SHP77 treated with DMSO at 0.1 percent for 48 hours (cell line): ENCODE measurements at places on chromosomes 2 and 18.

- no peak for DNase-seq
Measured at GRCh38 chr2:143190431-143190830, 61.2 kb downstream of the ARHGAP15 start.

DNA sequence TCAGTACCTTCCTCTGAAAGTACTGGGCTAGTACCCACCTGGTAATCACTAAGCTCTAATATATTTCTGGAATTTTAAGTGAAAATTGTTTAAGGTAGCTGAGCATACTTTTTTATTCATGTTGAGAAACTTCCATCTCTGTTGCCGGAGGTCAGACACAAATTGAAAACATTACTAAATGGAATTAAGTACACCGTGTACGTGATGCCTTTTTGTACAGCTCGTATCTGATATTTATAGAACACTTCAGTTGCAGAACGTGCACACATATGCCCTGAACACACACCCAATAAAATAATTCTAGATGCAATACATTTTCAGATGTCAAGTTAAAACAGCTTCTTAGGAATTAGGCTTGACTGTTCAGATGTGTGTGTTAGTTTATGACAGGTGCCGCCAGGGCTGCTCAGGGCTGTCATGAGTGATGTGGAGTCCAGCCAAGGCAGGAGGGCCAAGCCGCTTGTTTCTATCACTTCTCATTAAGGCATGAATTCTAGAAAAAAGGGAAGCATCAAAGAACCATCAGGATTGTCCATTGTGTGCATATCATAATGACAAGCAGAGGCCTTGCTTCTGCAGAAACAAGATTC, 80.9 kb upstream of the FOSL2 start:
- no peak for DNase-seq

GRCh38 chr2:63434024-63435001, 154.0 kb downstream of the WDPCP start:
- no peak for DNase-seq

- no peak for DNase-seq
Measured at GRCh38 chr2:39432701-39433100, 4.4 kb downstream of the MAP4K3 start.

- peak; percentile 7 for DNase-seq
Measured at GRCh38 chr2:19746611-19747309, 155.0 kb downstream of the TTC32 start.

- no peak for DNase-seq
Measured at GRCh38 chr2:95030496-95030895, 5.0 kb downstream of the MAL start.

GRCh38 chr2:129861666-129862288, 117.7 kb upstream of the RAB6C start:
- no peak for DNase-seq

DNA sequence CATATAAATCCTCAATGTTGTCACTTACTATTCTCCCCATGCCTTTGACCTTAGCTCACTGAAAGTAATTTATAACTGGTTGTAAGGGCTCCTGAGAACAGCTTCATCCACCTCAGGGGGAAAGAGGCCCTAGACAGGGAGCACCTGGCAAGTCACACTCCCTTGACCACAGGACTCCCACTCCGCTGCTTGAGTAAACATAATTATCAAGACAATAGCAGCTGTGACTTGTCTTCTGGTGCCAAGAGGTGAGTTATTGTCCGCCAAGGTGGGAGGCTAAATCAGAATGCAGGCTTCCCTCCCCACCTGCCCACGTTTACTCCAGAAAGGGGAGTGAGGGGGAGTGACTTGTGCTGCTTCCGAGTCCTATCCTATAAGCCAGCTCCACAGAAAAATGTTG, 230.6 kb upstream of the LRATD1 start:
- DNase-seq: peak; percentile 100

DNA sequence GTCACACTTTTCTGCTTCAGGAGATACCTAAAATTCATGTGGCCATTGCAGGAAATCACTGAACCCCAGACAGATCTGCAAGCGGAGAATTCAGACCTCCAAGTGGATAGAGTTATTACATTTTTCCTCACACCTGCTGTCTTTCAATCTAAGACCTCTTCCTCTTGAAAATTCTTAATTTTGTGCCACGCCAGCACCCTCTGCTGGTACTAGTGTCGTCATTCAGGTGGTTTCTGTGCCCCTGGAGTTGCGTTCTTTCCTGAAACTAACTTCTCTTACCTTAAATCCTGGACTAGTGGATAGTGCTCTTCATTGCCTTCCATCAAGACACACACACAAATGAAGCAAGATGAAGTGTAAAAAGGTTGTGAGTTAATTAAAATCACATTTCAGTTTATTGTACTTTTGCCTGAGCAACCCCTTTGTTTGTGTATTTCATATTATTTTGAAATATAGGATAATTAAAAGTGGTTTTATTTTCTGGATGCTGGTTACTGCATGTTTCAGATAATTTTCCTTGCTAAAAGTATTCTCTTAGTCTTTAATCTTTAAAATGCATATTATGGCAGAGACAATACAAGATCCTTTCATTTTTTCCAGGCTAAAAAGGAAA, 1.6 kb upstream of the DNER start:
- DNase-seq: peak; percentile 74

DNA sequence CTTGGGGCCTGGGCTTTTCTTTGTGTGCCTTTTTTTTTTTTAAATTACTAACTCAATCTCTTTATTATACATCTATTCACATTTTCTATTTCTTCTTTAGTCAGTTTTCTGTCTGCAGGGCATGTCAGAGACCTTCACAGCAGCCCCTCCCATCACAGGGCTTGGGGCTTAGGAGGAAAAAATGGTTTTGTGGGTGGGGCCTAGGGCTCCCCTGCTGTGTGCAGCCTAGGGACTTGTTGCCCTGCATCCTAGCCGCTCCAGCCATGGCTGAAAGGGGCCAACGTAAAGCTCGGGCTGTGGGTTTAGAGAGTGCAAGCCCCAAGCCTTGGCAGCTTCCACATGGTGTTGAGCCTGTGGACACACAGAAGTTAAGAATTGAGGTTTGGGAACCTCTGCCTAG, 13.8 kb downstream of the ZSCAN30 start:
- no peak for DNase-seq

DNA sequence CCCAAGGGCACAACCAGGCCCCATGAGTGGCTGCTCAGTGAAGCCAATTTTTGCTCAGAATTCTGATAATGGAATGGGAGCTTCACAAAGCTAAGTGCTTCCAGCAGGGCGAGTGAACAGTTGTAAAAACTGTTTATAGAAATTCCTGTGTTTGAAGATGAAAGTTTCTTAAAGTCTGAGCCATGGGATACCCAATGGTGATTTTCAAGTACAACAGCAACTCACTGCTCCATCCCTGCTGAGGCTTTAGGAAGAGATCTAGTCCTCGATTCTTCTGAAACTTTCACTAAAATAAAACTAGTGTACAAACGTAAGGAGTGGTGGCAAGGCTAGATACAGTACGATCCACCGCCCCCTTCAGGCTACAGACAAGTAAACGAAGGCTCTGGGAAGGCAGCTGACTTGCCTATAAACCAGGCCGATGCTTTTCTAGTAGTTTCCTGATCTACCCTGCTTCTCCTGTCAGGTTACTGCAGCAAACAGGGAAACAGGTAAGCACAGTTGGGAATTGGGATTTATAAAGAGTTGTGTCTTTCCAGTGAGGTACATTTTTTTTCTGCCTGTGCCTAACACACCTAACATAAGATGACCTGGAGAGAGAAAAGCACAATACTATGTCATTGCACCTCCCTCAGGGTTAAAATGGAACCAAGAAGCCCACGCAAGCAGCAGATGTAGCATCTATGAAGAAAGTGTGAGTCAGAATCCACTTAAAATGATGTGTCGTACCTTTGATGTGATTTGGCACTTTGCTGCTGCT, 108.7 kb downstream of the UXS1 start:
- DNase-seq: no peak

DNA sequence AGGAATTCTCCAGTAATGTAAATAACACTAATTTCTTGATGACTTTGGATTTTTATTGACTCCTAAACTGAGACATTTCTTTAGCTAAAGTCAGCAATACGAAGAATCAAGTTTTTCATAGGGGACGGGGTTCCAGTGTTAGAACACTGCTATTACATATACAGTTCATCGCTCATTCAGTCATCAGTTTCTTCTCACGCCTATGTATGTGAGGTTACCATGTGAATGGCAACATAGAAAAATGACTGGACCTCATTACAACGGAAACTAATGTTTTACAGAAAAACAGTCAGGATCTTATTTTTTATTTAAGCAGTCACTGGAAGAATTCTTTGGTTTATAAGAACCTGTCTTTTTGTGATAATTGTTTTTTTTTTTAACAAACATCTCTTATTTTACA, 56.4 kb downstream of the THADA start:
- no peak for DNase-seq

DNA sequence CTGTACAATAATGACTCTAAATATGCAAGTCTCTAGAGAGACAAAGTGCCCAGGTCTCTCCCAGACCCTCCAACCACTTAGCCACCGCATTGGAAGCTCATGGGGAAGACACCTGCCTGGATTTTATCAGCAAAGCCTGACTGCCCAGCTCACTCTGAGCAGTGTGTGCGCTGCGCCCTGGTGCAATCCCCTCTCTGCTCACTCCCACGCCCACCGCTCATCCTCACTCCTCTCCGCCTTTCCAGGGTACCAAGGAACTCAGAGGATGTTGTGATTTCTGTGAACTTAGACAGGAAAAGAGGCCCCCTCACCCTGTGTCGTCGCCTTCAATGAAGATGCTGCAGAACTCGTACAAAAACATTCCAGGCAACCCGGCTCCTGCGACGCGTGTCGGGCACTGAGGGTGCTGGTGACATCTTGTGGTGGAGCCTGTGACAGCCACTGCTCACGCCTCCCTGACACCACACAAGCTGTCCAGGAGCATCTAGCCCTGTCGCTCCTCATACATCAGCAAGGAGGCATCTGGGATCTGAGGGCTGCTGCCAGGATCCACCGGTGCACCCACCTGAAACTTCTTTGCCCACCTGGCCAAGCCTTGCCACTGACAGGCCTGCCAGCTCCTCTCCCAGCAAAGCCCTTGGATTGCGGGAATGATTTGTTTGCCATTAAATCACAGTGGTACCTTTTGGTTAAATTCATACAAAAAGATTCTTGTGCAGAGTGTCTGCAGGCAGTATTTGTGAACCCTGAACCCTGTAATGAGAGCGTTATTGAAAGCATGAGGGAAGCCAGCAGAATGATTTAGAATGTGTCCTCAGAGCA, 220.4 kb downstream of the ZNF516 start:
- no peak for DNase-seq

DNA sequence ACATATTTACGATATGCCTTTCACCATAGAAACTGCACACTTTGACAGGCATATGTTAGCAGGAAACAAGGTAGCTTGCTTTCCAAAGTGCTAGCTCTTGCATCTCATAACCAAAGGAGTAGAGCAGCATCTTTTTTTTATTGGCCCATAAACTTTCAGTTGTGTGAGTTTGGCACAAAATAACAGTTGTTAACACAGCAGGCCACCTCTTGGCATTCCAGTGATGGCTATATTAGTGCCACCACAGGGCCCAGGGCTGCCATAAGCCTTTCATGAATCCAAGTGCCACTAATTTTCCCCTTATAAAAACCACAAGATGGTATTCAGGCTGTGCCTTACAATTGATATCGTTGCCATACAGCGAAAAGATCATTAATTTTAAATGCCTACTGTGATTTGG, 40.3 kb upstream of the KLF7 start:
- DNase-seq: no peak

- DNase-seq: peak; percentile 5
Measured at GRCh38 chr2:181586569-181587081, 70.3 kb downstream of the CERKL start.

DNA sequence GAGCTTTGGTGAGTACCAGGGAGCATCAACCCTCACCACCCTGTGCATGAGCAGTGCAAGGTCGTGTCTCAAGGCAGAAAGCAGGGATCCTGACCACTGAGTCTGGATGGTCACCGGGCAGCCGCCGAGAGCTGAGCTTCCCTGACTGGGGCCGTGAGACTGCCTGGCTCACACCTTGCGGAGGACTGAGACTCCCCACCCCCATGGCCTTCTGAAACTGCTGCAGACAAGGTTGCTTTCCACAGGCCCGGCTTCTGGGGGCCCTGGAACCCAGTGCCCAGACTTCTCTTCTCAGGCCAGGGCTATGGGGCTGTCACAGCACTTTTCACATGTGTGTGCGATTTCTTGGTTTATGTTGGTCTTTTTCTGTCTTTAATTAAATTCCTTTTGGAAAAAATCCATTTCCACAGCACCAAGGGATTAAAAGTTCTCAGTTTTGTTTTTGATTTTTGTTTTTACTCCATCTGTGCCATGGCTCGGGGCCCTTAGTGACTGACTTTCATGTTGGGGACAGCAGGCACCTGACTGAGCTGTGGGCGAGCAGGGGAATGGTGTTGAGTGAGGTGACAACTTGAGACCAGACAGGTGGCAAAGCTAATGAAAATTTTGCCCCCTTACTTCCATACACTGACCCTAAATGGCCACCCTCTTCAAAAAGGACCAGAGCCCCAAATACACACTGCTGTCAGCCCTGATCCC, 297.9 kb downstream of the CYP26B1 start:
- no peak for DNase-seq

DNA sequence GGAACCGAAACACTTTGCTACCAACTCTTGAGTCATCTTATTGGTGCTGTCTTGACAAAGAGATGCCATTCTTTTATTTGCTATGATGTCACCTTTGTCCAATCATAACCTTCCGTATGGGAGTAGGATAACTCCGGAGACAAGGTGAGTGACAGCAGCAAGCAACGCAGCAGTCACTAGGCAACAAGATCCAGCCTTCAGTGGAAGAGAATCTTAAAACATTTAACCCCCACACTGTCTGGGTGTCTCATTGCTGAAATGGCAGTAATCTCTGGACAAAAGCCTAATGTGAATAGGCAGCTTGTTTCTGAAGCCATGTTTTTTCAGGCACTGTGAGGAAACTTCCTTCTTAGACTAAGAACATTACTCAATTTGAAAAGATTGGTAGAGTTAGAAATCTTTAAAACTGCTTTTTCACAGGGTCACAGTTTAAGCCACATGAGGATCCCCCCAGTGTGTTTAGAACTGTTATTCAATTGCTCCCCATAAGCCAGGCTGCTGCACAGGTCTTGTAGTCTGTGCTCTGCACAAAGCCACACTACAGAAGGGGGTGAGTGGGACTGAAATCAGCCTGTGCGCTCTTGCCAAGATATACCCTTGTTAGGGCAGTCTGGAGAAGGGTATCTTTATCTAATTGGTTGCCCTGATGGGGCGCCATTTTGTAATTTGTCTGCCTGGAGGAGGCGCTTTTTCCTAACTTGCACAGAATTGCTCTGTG, 131.5 kb upstream of the STON1 start:
- no peak for DNase-seq

DNA sequence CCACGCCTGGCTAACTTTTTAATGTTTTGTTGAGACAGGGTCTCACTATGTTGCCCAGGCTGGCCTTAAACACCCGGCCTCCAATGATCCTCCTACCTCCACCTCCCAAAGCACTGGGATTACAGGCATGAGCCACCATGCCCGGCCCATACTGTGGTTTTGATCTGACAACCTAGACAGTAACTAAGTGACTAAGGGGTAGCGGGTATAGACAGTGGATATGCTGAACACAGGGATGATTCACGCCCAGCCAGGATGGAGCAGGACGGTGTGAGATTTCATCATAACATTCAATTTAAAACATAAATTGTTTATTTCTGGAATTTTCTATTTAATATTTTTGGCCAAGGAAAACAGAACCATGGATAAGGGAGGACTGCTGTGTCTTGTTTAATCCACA, 36.0 kb upstream of the YPEL5 start:
- DNase-seq: no peak
